Epithelial cell of alveolus of lung (primary cell): ENCODE measurements at places on chromosomes 2 and 18. TPM values are rescaled to one million over a fixed set of nuclear protein-coding genes. Genes with fewer than 3 reads are reported as not detected.

Gene FAM228A
- 0.08 and 0.39 TPM in 2 replicates for total RNA-seq

Gene DNER
- total RNA-seq: 1.2 and 4.8 TPM in 2 replicates

Gene CIB4
- not detected in 2 replicates for total RNA-seq

Gene SNTG2
- not detected in 2 replicates for total RNA-seq

Gene ARL5A
- 25.6 and 42.7 TPM in 2 replicates for total RNA-seq

Gene MAPK4
- total RNA-seq: under 0.01 and 0.16 TPM in 2 replicates

Gene NFATC1
- total RNA-seq: 5.4 and 7.6 TPM in 2 replicates
